ENCODE measurements at places on chromosomes 11 and 22.

DNA sequence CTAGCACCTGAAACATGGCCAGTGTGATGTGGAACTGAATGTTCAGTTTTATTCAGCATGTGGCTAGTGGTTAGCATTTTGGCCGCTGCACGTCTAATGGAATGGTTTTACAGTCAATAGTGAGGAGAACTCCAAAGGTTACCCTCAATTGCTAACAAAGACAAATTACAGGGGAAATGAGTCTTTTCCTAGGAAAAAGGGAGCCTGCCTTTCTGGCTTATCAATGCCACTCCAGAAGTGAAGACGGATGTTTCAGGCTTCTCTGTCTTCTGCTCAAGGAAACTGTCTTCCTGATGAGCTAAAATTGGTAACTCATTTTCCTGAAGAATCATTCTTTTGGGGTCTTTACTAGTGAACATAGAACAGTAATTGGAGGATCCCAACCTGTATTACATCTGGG, 84.3 kb upstream of the CRTAM start:
- DNase-seq, result no peak

DNA sequence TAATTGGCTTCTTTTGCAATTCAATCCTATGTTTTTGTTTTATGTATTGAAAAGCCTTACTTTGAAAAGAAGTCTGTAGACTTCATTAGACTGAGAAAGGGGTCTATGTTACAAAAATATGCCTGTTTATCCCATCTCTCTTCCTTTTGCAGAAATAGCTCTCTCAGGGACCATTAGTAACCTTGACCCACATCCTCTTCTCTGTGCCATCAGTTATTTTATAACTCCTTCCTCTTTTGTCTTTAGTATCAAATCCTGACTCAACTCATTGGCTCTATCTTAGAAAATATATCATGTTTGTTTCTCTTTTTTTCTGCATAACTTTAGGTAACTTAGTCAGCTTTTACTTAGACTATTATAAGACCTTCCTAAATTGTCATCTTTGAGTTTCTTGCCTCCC, 20.3 kb downstream of the ZC3H12C start:
- DNase-seq, result no peak

DNA sequence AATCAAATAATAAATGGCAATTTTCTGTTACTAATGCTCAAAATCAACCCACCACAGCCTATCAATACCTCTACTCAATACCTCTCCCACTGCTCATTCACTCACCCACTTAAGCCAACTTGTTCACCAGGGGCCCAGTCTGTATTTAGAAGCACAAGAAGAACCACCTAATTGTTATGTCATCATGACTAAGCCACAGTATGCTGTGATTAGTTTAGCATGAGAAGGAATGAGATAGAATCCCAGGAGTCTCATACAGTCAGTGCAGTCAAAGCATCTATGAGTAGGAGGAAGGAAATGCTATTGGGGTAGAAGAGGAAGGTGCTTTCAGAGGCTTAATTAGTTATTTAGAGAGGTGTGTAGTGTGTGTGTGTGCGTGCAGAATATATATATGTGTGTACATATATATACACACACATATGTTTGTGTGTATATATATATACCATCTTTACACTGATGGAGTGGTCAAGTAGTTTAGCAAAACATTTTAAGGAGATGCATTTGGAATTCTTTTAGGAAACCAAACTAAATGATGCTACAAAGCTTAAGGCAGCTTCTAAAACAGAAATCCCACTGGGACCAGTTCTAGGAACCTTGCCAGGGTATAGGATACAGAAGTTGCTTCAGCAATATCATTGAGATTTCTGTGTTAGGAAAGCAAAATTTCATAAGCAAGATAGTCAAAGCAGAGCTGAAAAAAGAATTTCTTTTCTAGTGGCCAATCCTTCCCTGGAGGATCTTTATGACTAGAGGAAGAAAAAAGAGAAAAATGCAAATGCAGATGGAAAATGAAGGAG, 27.5 kb downstream of the KCNA4 start:
- no peak for DNase-seq

GRCh38 chr22:43270949-43271348, 72.2 kb downstream of the SCUBE1 start:
- no peak for DNase-seq

DNA sequence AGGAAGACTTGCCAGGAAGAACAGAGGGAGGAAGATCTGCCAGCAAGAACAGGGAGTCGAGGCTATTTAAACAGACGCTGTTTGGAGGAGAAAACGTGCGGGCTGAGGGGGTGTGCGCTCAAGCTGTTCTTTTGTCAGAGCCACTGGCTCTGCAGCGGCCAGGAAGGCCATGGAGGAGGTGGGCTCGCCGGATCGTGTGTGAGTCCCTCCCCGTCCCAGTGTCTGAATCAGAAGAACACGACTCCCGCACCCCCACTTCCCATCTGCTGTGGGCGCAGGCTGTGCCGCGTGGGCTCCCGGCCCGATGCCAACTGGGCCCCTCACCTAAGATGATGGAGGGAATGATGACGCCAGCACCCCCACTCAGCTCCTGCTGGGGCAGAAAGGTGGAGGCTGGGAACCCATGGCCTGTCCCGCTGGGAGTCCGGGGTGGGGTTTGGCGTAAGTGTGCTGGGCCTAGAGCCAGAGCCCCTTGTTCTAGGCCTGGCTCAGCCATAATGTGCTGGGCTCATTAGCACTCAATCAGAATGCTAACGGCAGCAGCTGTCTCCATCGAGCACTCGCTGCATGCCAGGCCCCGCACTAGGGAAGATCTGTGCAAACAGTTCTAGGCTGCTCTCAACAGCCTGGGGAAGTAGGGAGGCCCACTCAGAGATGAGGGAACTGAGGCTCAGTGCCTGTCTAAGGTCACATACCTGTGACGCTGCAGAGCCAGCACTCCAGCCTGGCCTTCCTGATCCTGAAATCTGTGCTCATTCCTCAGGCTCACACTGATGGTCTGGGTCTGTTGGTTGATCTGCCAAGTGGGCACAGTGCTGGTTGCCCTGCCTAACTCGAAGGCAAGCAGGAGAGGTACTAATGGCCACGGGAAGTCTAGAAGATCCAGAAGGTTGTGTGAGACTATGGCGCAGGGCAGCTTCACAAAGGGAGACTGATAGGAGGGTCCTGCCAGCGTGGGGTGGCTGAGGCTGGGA, 11.5 kb downstream of the NPTXR start:
- no peak for DNase-seq

DNA sequence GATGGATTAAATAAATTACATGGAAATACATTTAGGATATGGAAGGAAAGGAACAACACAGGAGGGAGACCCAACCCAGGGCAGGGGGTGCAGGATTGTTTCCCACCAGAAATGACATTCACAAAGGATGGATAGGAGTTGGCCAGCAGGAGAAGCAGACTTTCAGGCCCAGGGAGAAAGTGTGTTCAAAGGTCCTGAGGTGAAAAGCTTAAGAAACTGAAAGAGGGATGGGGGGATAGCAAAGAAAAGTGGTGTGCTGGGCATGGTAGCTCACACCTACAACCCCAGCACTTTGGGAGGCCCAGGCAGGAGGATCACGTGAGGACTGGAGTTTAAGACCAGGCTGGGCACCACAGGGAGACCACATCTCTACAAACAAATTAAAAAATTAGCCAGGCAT, 16.6 kb upstream of the ADA2 start:
- no peak for DNase-seq

DNA sequence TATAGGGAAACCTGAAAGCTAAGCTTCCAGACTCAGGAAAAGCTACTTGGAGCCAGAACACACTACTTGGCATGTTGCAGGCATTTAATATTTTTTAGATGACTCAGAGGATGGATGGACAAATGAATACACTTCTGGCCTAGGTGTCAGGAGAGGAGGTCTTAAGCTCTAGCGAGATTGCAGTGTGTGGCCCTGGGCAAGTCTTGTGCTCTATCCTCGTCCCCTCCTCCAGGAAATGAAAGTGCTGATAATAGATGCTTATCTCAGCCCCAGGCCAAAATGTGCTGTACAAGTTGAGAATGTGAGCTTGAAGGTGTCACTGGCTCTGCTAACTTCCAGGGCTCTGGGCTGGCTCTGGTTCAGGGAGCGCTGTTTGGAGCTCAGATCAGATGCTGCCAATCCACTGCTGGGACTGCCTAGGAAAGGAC, 136.3 kb downstream of the PKNOX2 start:
- no peak for DNase-seq

GRCh38 chr11:11432621-11433319, 79.7 kb upstream of the CSNK2A3 start:
- DNase-seq, result no peak

DNA sequence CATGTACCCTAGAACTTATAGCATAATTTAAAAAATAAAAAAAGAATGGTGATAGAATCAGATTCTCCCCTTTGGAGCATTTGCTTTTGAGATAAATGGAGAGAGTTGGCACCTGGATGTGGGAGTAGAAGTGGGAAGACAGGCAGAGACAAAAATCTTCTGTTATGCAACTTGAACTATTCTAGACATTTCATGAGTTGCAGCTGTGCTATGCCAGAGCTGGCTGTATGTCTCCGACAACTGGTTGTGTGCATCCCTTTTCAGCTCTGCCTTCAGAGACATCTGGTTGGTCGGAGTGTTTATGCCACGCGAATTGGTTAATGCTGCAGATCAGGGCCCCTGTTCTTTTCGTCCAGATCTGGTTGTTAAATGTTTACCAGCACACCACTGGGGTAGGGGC, 161.3 kb downstream of the JRKL start:
- DNase-seq, result no peak

DNA sequence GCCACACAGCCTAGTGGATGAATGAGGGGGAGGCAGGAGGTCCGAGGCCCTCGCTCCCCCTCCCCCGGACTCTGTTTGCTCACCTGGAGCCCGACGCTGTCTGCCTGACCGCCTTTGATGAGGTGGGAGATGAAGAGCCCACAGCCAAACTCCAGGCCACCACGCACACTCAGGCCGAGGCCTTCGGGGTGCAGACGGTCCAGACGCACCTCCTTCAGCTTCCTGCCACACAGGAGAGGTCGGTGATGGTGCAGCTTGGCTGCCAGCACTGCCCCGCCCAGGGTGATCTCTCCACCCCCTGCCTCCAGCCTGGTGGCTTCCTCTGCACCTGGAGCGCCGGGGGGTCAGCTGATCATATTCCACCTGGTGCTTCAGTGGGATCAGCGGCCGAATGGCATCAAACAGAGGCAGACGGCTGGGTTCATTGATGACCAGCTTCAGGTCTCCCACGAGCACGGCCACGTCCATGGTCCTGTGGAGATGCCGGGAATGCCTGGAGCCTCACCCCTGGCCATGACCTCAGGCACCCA, 13.1 kb downstream of the USH1C start:
- DNase-seq, result no peak

- DNase-seq, result no peak
These were observed 62.5 kb upstream of the FGF3 start for GRCh38 chr11:69881467-69882269.

- DNase-seq, result no peak
These were observed 84.9 kb upstream of the HMGXB4 start for GRCh38 chr22:35172442-35172841.

DNA sequence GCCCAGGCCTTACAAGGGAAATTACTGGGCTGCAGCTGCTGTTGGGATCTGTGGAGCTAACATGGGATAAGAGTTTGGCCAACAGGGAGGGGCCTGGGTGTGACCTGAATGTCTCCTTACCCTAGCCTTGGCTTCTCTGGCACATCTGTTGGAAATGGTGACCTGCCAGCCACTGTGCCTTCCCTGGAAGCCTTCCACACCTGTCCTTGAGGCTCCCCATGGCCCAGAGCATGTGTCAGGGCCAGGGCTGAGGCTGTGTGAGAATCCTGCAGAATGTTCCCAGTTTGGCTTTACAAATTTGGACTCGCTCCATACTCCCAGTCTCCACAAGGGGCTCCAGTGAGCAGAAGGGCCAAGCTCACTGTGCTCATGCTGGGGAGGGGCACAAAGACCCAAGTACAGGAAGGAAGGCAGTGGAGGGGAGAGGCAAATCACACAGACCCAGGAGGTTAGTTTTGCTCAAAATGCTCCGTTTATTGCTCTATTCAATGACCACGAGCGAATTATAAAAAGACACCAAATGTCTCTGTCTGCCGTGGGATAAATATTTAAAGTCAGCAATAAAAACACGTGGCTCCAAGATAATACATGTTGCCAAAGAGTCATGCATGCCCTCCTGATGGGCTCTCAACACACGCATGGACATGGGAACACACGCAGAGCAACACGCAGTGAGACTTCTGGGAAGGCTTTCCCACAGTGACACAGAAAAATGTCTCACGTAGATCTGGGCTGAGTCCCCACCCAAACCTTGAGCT, 1.7 kb upstream of the IGSF22 start:
- DNase-seq, result no peak

DNA sequence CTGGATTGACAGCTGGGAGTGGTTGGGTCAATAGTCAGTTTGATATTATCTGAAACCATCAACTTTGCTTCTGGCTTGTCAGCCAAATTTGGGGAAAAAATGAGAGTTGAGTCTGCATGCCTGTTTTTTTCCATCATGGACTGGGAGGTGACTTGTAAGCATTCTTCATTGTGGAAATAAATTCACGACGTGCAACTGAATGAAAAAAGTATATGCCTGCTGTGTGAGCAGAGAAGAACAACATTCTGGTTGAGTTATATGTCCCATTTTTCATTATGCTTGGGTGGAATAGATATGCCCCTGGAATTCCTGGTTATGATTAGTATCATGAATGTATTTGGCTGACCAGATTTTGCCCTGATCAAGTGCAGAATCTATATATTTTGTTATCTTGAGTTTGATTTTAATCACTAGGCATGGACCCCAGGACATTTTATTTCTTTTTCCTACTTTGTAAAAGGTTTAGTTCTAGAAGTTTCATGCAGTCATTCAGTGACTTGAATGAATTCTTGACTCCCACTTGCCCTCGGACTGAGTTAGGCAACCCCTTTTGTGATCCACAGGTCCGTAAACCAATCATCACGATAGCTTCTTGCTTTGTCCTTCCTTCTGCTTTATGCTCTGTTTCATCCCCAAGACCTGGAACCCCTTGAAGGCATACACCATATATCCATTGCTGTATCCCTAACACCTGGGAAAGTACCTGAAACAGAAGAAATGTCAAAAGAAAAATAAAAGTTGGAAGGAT, 205.8 kb downstream of the NAV2 start:
- no peak for DNase-seq

- DNase-seq, result no peak
These were observed 134.3 kb downstream of the MN1 start for GRCh38 chr22:27667121-27667843.

- DNase-seq, result no peak
These were observed 176.2 kb upstream of the FAT3 start for GRCh38 chr11:92048415-92048814.

GRCh38 chr11:37905707-37906417, 1307.8 kb upstream of the RAG2 start:
- no peak for DNase-seq

DNA sequence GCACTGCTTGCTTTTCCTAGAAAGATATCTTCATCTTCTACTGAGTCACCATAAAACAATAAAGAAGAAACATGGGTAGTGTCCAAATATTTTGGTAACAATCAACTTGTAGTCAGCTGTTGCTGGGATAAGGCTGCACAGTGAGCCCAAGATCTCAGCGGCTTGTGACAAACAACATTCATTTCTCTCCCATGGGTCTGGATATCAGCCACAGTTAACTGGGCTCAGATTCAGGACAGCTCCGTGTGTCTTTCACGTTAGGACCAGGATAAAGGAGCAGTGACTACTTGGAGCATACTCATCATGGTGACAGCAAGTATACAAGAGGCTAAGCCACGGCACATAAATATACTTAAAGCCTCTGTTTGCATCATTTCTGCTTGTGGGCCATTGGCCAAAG, 27.9 kb upstream of the GRK3 start:
- no peak for DNase-seq

- no peak for DNase-seq
These were observed 682.6 kb downstream of the KCNA4 start for GRCh38 chr11:29333993-29334775.
